ENCODE measurements at places on chromosomes 16 and 17.

DNA sequence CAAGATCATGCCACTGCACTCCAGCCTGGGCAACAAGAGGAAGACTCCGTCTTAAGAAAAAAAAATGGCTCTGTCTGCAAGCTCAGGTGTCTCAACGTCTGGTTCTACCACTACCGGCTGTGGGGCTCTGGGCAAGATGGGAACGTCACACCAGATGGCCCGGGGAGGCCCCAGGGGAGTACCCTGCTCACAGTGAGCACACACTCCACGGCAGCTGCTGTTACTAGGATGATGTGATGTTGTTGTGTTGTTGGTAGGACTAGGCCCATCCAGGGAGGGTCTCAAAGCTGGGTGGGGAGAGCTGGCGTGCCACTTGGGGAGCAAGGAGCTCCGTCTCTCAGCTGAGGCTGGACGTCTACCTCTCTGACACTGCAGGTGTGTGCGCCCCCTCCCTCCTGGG is 9.4 kb upstream of the NPTX1 start:
- DNase-seq = no peak

DNA sequence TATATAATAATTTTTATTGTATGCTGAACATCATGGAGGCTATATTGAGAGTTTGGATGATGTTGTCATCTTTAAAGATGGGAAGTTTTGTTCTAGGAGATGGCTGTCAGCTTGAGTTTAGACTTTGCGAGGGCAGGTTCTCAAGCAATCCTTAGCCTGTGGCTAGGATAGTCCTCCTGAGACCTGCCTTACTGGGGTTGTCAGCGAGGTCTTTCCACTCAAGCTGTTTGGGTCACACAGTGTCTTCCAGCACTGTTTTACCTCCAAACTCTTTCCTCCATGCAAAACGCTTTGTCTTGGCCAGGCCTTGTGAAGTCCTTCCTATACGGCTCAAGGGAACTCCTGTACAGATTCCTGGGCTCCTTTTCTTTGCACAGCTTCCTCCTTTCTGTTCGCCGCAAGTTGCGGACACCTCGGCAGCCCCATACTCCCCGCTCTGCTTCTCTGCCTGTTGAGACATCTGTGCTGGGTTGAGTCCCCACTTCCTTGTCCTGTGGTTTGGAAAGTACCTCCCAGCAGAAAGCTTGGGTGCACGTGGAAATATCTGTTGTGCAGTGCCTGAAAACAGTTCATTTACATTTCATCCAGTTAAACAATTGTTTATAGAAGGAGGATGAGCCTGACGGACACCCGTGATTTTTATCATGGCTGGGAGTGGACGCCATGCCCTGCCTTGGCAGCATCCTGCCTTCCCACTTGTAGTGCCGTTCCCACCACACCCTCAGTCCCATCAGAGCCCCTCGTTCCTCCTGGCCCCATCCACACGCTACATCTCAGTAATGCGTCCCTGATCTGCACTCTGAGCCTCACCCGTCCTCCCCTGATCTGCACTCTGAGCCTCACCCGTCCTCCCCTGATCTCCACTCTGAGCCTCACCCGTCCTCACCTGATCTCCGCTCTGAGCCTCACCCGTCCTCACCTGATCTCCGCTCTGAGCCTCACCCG is 55.0 kb upstream of the CBFA2T3 start:
- DNase-seq = no peak

DNA sequence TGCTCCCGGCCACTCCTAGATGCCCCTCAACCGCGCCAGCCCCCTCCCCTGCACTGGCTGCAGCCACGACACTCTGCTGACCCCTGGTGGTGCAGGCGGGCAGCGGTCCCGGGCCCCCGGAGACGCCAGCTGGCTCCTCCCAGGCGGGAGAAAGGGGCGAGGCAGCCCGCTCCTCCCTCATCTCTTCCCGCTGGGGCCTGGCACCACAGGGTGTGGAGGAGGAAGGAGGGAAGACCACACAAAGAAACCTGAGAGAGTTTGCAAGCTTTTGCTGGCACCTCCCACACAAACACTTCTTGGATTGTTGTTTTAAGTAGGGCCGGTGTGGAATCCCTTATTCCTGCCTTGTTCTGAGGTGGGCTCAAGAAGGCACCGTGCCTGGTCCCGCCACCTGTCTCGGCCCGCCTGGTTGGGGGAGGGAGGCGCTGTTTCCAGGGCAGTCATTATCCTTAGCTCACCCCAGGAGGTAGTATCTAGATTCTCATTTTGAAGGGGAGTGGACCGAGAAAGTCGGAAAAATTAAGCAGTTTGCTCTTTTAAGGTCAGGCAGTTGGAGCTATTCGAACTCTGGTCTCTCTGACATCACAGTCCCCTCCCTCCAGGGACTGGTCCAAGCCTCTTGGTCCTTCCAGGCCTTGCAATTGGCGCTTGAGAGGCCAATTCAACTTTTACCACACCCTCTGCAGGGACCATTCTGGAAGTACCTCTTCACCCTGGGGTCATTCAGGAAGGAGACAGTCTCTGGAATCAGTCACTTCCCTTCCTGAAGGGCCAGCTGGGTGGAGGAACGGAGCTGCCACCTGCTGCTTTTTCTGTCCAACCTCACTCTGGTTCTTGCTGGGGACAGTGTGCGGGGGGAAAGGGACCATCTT is 959 bp upstream of the ANKRD13B start:
- peak; percentile 88 for DNase-seq

DNA sequence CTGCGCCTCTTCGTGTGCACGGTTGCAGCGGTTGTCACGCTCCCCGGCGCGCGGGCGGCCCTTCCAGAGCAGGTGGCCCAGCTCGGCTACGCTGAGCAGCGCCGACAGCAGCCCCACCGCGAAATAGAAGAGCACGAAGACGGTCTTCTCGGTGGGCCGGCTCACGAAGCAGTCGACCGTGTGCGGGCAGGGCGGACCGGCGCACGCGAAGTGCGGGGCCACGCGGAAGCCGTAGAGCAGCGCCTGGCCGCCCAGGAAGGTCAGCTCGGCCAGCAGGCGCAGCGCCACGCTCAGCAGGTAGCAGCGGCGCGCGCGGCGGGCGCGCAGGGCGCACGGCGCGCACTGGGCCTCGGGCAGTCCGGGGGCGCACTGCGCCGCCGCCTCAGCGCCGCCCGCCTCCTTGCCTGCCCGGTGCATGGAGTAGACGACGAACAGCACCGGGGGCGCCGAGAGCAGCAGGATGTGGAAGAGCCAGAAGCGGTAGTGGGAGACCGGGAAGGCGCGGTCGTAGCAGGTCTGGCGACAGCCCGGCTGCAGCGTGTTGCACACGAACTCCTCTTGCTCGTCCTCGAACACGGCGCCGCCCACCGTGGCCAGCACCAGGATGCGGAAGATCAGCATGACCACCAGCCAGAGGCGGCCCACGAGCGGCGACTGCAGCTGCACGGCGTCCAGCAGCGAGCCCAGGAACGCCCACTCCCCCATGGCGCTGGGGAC is 1.3 kb downstream of the GJD3 start:
- peak; percentile 56 for DNase-seq

DNA sequence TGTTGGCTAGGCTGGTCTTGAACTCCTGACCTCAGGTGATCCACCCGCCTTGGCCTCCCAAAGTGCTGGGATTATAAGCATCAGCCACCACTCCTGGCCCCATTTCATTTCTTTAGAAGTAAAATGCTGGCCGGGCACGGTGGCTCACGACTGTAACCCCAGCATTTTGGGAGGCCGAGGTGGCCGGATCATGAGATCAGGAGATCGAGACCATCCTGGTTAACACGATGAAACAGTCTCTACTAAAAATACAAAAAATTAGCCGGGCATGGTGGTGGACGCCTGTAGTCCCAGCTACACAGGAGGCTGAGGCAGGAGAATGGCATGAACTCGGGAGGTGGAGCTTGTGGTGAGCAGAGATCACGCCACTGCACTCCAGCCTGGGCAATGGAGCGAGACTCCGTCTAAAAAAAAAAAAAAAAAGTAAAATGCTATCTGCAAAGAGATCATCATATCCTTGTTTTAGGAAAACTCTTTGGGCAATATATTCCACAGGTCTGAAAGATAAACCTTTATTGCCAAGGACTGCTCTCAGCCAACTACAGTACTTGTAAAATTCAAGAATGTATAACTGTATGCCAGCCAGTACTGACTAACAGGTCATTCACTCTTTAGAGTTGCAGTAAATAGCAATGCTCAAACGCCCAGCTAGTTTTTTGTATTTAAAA is 3.8 kb downstream of the GJC1 start:
- no peak for DNase-seq

- no peak for DNase-seq
These were observed 4.2 kb downstream of the ITGAE start for GRCh38 chr17:3796822-3797170.

GRCh38 chr16:119835-120491 is 18.5 kb downstream of the NPRL3 start:
- no peak for DNase-seq

DNA sequence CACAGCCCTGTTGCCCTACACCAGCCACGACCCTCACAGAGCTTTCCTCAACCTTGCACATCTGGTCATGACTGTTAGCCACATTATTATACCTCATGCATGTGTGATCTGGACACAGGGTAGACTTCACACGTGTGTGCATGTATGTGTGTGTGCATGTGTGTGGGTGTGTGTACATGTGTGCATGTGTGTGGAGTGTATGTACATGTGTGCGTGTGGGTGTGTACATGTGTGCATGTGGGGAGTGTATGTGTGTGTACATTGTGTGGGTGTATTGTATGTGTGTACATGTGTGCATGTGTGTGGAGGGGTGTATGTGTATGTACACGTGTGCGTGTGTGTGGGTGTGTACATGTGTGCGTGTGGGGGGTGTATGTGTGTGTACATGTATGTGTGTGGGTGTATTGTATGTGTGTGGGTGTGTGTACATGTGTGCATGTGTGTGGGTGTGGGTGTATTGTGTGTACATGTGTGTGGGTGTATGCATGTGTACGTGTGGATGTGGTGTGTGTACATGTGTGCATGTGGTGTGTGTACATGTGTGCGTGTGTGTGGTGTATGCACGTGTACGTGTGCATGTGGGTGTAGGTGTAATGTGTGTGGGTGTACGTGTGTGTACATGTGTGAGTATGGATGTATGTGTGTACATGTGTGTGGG is 130.2 kb downstream of the C16orf95 start:
- no peak for DNase-seq

GRCh38 chr17:31842195-31843069 is 16.6 kb downstream of the COPRS start:
- DNase-seq = peak; percentile 83

DNA sequence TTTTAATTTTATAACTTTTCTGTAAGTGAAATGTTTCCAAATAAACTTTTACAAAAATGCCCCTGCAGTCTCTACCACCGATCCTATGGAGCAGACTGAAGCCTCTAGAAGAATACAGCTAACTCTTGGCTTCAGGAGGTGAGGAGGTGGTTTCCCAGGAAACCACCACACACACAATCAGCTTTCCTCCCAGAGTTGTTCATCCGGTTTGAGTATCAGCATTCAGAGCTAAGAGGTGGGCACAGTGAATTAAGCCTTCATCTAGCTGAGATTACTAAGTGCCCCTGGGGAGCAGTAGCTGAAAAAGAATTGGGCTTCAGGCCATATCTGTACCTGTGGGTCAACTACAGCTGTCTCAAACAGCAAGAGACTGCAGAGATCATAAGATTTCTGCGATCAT is 139.7 kb downstream of the AATF start:
- no peak for DNase-seq
